Frontal cortex (tissue), 4 donors: ENCODE measurements at places on chromosomes 3 and 15. TPM values are rescaled to one million over a fixed set of nuclear protein-coding genes. Genes with fewer than 3 reads are reported as not detected.

GRCh38 chr3:150335631-150336030 lies 72.5 kb upstream of the TSC22D2 start:
- DNase-seq, result no peak

The ARGFX gene
- not detected for total RNA-seq

DNA sequence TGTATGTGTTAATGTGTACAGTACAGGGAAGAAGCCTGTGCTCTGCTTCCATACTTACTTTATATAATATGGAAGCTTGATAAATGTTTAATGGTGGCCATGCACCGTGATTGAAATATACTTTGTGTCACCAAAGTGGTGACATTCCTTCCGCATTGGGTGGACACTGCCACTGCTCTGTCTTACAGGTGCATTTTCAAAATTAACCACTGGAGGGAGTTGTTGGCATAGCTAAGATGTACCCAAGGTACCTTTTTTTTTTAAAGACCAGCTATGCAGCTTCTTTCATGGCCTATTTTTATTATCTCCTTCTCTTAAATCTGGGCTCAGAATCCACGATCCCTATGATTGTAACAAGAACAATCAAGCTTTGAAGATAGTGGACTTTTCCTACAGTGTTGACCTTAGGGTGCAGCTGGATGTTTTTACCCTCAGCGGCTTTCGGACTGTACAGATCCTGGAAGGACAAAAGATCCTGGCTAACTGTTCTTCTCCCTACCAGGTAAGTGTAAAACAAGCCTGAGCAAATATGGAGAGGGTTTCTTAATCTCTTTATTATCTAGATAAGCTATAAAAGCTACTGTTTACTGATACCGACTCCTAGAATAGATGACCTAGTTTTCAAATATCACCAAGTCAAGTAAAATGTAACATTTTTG lies 21.6 kb upstream of the PAK6 start:
- DNase-seq, result peak; percentile 46

GRCh38 chr15:35618260-35619188 lies 72.6 kb upstream of the DPH6 start:
- no peak for DNase-seq

DNA sequence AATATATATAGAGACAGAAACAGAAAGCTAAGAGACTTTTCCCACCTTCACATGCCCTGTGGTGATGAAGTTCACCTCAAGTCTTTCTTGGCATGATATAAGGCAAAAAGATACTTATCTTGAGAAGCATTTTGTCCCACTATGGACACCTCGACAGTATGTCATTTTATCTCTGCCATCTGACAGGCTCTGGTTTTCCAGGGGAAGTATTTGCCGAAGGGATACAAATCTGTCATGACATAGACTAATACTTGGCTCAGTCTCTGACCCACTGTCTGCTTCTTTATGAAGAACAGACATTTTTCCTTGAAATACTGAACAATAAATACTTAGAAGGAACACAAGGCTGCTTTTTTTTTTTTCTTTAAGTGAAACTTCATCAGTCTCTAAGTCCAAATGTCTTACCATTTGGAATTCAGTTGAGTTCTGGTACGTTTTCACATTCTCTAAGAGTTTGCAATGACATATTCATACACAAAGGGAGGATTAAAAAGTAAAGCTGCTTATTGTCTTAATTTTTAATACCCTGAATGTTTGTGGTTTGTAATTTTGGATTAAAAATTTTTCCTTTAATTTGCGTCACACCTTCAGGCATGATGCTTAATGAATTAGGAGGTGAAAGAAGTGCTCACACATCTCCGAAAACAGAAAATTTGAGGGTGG lies 87.8 kb upstream of the LMOD3 start:
- DNase-seq, result no peak

The LSAMP gene
- 59.9 TPM for total RNA-seq

The GABRA5 gene
- total RNA-seq, result 54.2 TPM

The SAXO2 gene
- total RNA-seq, result 4.1 TPM

The CLRN1 gene
- total RNA-seq, result not detected

The RTP3 gene
- not detected for total RNA-seq

The GRM2 gene
- total RNA-seq, result 6.5 TPM

The MORC1 gene
- total RNA-seq, result under 0.01 TPM

The CPNE9 gene
- 0.41 TPM for total RNA-seq

- DNase-seq, result no peak
These were observed 2.0 kb upstream of the TWF2 start for GRCh38 chr3:52240886-52241370.

GRCh38 chr3:8660175-8661118 lies 15.8 kb upstream of the SSUH2 start:
- DNase-seq, result no peak

- DNase-seq, result no peak
These were observed 8.8 kb downstream of the PRICKLE2 start for GRCh38 chr3:64216274-64217147.
